ENCODE measurements at places on chromosomes 1 and 21. TPM values are rescaled to one million over a fixed set of nuclear protein-coding genes. Genes with fewer than 3 reads are reported as not detected.
A peak's percentile ranks its signal among the peaks of the same experiment; 100 is the strongest.

- DNase-seq = peak; percentile 80
Observed at GRCh38 chr21:30480145-30480544, at the start of gene KRTAP19-1. Gene KRTAP19-1 (minus strand): TSS chr21:30480367. CDS start chr21:30480317, 50 bp downstream.

GRCh38 chr21:38286739-38287471, 30.1 kb downstream of the KCNJ15 start:
- no peak for DNase-seq

DNA sequence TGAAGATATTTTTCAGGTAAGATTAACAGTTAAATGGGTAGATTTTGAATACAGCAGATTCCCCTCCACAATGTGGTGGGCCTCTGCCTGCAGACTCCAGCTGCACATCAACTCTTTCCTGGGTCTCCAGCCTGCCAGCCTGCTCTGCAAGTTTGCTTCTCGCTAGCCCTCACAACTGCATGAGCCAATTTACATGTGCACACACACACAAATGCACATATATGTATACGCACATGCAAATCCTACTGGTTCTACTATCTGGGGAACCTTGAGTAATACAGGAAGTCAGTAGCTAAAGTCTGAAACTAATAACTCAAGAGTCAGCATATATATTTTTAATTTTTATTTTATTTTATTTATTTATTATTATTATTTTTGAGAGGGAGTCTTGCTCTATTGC, 34.8 kb upstream of the QSOX1 start:
- DNase-seq = no peak

TMOD4 gene
- total RNA-seq = 0.65 TPM

DNA sequence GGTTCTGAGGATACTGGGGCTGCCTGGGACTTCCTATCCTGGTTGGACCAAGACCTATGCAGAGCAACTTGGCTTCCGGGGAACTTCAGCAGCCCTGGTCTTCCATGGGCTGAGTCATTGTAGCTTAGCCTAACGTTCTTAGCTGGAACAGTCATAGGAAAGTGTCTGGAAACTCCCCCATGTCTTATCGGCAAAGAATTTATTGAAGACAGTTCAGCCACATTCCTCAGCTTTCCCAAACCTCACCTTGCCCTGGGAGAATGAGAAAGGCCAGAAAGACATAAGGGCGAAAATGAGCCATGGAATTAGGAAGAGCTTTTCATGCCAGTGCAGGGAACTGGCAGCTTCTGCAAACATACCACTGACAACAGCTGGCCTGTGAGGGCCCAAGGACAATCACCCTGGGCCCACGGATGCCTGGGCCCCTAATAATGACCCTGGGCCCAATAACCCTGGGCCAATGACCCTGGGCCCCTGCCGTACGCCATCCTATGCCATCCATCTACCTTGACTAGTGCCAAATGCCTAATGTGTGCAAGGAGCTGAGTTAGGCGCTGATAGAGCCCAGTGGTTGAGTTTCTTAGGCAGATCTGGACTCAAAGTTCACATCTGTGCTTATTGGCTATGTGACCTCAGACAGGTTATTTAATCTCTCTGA, 114.4 kb upstream of the GADD45A start:
- peak; percentile 100 for DNase-seq

RHBDL2 gene
- 10.6 TPM for total RNA-seq

RIMS3 gene
- 1.4 TPM for total RNA-seq

SELL gene
- not detected for total RNA-seq

DNA sequence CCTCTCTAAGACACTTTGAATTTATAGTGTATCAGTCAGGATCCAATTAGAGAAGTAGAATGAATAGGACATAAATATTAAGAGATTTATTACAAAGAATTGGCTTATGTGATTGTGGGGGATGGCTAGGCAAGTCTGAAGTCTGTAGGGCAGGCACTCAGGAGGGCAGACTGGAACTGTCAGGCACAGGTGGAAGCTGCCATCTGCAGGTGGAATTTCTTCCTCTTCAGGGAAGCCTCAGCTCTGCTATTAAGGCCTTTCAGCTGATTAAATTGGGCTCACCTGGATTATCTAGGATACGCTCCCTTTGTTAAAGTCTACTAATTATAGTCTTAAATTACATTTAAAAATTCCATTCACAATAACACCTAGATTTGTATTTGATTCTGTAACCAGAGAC, 92.0 kb upstream of the HAO2 start:
- no peak for DNase-seq

GRCh38 chr1:33470495-33471012, 1.9 kb upstream of the ZSCAN20 start:
- peak; percentile 90 for DNase-seq

GMEB1 gene
- total RNA-seq = 13.4 TPM

IL22RA1 gene
- 7.0 TPM for total RNA-seq

DNA sequence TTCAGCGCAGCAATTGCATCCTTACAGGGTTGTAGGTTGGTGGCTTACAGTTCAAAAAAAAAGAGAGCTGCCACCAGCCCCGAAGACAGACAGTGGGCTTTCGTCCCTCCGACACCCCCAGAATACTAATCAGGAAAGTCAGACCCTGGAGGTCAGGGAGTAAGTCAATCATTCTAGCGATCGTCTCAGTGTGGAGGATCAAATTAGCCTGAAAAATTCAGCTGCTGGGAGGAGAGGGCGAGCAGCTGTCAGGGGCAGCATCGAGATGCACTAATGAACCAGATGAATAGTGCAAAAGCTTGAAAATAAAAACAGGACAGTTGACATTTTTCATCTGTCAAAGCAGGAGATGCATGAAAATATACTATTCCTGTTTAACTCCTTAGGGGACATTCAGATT, 138.4 kb downstream of the NEK7 start:
- no peak for DNase-seq

DNA sequence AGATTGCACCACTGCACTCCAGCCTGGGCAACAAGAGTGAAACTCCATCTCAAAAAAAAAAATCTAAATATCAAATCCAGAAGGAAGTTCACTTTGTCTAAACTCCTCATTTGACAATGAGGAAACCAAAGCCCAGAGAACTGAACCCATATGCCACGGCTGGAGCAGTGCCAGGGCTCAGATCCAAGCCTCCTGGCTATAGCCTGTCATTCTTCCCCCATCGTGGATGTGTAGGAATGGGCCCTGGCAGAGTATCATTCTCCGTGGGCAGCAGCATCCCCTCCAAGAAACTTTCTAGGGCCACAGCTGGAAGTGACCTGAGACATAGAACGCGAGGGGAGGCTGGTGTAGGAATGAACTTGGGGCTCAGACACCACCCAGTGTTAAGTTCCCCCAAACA, 47.2 kb downstream of the CAPN9 start:
- DNase-seq = no peak

EPHB2 gene
- not detected for total RNA-seq

EVI5 gene
- 31.5 TPM for total RNA-seq

DNA sequence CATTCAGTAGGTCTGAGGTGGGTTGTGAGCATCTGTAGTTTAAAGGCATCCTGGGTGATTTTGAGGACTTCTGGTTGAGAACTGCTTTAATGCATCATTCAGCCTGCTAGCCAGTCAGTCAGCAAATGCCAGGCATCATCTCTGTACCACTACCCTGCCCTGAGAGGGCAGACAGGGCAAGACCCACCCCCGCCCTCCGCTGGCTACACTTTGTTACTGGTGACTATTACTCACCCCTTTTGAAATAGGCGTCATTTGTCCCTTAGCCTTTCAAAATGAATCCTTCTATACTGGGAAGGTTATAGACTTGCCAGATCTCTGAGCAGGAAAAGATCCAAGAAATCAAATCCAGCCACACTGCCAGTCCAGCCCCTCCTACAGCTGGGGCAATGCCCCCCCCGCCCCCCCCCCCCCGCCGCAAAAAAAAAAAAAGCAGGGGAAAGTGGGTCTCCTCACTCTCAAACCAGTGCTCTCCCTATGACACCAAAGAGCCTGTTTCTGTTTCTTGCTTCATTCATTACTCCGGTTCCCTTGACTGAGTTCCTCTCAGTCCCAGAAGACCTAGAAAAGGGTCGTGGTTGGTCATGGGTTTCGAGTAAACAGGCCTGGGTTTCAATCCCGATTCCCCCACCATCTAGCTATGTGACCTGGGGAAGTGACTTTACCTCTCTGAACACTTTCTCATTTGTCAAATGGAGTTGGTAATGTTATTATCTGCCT, 4.4 kb downstream of the SELENON start:
- DNase-seq = no peak
